ENCODE measurements at places on chromosomes 3 and 15. TPM values are rescaled to one million over a fixed set of nuclear protein-coding genes. Genes with fewer than 3 reads are reported as not detected.
A peak's percentile ranks its signal among the peaks of the same experiment; 100 is the strongest.

DNA sequence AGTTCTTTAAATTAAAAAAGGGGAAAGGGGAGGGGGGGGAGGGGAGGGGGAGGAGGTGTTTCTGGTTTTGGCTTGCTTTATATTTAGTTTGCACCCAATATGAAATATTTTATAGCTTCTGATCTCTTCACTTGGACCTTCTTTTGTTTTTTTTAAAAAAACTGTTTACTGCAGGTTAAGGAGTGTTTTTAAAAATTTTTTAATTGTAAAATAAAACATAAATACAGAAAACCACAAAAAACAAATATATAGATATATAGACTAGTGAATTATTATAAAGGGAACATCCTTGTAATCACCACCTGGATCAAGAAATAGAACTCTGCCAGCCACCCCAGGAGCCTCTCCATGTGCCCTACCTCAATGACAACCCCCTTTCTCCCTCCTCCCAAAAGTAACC, 861 bp upstream of the MYLK start:
- DNase-seq: no peak

DNA sequence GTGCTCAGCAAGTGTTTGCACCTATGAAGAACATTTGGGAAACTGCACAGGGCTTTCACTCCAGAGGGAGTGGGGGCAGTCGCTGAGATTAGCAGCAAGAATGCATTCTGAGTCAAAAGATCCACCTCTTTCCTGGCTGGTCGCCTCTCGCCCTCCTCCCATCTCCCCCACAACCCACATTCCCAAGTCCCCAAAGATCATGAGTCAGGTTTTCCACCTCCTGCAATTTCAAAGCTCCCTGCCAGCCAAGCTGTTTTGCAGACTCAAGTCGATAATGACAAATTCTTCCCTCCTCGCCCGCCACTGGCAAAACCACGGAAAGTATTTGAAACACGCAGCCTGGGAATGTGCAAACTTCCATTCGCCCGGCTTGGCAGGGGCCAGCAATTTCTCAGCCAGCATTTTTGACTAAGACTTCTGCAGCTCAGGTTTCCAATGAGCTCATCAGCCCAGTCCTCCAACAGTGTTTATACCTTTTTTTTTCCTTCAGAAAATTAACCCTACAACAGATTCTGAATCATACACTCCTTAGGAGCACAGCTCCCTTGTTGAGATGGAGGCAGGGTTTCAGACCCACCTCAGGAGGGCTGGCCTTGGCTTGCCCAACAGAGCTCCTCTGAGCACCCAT, 181.4 kb downstream of the SMAD6 start:
- DNase-seq: peak; percentile 77

DNA sequence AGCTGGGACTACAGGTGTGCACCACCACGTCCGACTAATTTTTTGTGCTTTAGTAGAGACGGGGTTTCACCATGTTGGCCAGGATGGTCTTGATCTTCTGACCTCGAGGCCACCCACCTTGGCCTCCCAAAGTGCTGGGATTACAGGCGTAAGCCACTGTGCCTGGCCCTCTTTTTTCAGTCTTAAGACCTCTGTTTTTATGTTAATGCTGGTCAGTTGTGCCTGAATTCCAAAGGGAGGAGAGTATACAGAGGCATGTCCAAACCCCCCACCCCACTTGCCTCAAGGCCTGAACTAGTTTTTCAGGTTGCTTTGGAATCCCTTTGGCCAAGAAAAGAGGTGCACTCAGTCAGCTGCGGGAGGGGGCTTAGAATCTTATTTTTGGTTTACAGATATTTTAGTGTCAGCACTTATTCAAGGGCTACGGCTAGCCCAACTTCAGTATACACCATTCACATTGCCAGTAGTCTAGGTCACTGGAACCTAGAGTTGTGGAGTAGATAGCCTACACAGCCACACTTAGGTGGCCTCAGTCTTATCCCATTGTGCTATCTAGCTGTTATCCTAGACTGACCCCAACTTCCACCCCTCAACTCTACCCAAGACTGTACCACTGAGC, 128.0 kb upstream of the TPM1 start:
- DNase-seq: no peak

GRCh38 chr3:42665050-42665878, 11.8 kb downstream of the ZBTB47 start:
- no peak for DNase-seq

The TICRR gene
- 8.8 TPM for total RNA-seq

- DNase-seq: no peak
Observed at GRCh38 chr3:77081240-77081661, 41.4 kb downstream of the ROBO2 start.

- no peak for DNase-seq
Observed at GRCh38 chr3:178847190-178847589, 224.4 kb downstream of the ZMAT3 start.

GRCh38 chr3:63762180-63762579, 56.9 kb upstream of the C3orf49 start:
- no peak for DNase-seq

- DNase-seq: no peak
Observed at GRCh38 chr15:94164971-94165370, 66.4 kb upstream of the MCTP2 start.

The CLRN1 gene
- not detected for total RNA-seq

- no peak for DNase-seq
Observed at GRCh38 chr3:132628157-132628556, 31.1 kb downstream of the ACKR4 start.

The RHOA gene
- 325 TPM for total RNA-seq

The HYAL1 gene
- total RNA-seq: 3.7 TPM

DNA sequence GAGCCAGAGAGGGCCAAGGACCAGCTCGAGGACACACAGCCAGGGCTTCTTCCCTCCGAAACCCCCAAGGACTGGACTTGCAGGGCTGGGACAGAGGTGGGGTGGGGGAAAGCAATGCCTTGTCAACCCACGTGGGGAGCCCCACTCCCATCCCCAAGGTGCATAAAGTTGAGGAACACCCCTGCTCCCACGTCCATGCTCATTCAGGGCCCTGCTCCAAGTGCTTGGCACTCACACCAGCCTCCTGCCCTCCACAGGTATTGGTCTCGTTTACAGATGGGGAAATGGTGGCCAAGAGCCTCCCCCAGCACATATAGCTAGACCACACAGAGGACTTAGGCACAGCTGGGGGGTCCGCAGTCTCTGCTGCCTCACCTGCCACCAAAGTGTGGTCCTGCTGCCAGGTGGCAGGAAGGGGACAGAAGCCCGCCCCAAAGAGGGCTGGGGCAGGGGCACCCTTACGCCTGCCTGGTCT, 50.5 kb upstream of the CSPG4 start:
- no peak for DNase-seq

DNA sequence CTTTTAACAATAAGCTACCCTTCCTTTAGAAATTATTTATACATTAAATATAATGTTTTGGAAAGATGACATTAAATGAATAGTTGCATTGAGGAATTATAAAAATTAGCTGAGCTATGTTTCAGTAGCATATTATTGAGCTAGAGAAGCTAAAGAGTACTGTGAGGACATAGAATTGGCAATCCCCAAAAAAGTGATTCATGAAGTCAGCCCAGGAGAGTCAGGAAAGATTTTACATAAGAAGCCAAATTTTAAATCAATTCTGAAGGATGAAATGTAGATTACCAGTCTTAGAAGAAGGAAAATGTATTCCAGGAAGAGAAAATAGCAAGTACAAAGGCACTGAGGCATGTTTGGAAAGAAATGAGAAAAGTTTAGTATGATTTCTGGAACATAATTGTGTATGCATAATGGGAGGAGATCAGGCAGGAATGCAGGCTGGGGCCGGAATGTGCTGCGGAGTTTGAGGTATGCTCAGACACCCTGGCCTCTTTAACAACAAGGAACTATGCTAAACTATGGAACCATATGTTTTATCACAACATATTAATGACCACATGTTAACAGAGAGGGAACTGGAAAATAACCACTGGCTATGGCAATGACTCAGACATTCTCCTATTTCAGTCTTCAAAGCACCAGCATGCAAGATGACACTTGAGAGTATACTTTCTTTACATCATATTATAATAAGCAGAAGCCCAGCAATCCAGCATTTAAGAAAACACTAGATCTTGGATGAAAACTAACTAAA, 103.3 kb upstream of the COL8A1 start:
- no peak for DNase-seq

DNA sequence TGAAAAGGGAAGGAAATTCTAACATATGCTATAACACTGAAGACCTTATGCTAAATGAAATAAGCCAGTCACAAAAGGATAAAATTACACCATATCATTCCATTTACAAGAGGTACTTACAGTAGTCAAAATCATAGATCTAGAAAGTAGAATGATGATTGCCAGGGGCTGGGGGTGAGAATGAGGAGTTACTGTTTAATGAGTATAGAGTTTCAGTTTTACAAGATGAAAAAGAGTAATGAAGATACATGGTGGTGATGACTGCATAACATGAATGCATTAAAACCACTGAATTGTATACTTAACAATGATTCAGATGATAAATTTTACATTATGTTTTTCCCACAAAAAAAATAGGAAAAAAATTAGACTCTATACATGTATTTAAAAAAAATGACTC, 152.6 kb downstream of the SCAPER start:
- no peak for DNase-seq

- DNase-seq: no peak
Observed at GRCh38 chr3:163476179-163476578, 1602.1 kb downstream of the SI start.

GRCh38 chr15:91852741-91853510, 582 bp upstream of the SLCO3A1 start:
- DNase-seq: peak; percentile 75

The GPR149 gene
- 0.14 TPM for total RNA-seq

- DNase-seq: no peak
Observed at GRCh38 chr3:175763948-175764347, 904.8 kb downstream of the NAALADL2 start.

GRCh38 chr3:165624761-165625160, 212.5 kb downstream of the BCHE start:
- no peak for DNase-seq

DNA sequence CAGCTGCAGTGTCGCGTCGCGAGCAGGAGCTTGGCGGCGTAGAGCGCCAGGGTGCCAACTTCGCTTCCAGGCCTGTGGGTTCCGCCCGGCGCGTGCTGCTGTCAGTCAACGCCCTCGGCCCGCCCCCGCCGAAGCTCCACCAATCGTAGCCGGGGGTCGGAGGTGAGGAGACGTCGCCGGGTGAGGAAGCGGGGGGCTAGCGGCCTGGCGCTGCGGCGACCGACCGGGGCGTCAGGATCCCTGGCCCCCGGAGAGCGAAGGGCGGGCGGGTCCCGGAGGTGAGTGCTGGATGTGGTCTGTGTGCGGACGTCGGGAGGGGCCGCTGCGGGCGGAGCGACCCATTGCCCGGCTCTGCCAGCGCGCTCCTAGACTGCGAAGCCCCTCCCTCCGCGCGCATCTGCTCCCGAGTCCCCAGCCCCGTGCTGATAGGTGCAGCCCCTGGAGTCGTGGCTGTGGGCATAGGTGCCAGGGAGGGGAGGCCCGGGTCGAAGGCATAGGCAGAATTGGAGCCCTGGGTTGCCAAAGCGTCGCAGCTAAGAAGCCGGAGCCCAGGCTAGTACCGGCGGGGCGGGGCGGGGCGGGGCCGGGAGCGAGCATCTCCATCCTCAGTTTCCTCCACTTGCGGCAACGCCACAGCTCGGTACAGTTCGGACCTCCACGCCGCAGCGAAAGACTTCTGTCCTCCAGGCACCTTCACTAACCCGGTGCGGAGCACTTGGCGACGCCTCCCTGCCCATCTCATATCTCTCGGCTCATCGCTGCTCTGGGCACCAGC, at the start of gene NXPE3:
TSS of gene NXPE3 (plus strand) at position 165 of the 775 bp plus-strand sequence. CDS start 6,386 bp downstream, outside the sequence.
- peak; percentile 85 for DNase-seq

The SKOR1 gene
- total RNA-seq: 0.65 TPM

DNA sequence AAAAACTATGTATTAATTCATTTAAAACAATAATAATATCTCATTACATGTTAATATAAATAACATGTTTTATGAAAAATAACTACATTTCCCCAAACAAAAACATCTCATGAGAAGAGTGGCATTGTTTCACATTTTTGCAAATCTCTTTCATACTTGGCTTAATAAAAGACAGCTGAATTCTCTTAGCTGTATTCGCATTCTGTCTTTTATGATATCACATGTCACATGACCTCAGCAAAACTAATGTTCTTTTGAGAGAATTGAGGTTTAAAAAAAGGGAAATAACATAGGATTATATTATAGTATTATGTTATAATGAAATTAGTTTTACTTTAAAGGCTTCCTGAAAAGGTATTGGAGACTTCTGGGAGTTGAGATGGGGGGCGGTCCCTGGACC, 48.4 kb upstream of the SPPL2A start:
- DNase-seq: no peak

The TJP1 gene
- total RNA-seq: 89.3 TPM

The ASB14 gene
- not detected for total RNA-seq

The CCRL2 gene
- 0.17 TPM for total RNA-seq

The LRRC31 gene
- total RNA-seq: 1.4 TPM

All from type B pancreatic cell (in vitro differentiated cells).